ENCODE measurements at places on chromosomes 13 and 19.

- no peak for DNase-seq
Observed at GRCh38 chr19:41174297-41174928, 18.6 kb upstream of the CYP2S1 start.

DNA sequence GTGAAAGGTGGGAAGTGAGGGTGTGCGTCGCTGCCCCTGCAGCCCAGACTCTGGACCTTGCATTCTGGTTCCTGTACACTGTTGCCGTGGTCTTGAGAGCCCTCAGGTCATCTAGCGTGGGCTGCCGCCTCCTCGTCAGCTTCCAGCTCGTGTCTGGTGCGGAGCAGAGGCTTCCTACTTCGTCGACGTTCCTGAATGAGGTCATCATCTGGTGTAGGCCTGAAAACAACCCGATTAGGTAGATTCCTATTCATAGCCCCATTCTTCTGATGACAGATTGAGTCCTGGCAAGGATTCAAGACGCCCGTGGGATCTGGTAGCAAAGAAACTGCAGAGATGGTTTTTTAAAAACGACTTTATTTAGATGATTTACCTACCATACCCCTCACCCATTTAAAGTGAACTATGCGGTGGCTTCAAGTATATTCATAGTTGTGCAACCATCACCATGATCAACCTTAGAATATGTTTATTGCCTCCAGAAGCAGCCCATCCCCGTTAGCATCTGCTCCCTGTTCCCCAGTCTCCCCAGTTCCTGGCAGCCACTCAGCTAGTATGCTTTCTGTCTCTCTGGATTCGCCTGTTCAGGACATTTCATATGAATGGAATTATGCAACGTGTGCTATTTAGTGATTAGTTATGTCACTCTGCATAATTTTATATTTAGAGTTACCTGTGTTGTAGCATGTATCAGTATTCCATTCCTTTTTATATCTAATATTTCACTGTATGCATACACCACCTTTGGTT lies 13.8 kb downstream of the NAXD start:
- no peak for DNase-seq

DNA sequence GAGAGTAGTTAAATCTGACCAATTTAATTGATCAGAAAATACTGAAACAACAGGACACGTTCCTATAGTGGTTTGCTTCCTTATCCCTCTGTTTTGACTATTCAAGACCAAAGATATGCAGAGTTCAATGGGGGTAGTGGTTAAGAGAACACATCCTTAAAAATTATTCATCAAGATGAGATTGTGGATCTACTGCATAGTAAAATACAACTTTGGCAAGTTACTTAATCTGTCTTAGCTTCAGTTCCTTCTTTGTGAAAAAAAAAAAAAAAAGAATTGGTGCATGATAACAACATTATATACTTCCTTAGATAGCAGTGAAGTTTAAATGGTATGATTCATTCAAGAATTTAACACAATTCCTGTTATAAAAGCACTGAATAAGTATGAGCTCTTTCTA lies 552.1 kb downstream of the DCT start:
- no peak for DNase-seq

DNA sequence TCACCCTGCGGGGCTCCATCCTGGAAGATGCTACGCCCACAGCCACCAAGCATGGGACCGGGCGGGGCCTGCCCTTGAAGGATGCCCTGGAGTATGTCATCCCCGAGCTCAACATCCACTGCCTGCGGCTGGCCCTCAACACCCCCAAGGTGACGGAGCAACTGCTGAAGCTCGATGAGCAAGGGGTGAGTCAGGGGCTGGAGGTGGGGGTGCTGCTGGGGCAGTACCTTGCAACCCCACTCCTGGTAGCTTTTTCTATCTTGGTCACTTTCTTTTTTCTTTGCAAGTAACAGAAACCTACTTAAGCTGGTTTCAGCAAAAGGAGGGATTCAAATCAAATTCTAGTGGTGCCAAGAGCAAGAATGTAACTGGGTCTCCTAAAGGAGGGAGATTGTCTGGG lies 124.1 kb downstream of the DPF1 start:
- no peak for DNase-seq

DNA sequence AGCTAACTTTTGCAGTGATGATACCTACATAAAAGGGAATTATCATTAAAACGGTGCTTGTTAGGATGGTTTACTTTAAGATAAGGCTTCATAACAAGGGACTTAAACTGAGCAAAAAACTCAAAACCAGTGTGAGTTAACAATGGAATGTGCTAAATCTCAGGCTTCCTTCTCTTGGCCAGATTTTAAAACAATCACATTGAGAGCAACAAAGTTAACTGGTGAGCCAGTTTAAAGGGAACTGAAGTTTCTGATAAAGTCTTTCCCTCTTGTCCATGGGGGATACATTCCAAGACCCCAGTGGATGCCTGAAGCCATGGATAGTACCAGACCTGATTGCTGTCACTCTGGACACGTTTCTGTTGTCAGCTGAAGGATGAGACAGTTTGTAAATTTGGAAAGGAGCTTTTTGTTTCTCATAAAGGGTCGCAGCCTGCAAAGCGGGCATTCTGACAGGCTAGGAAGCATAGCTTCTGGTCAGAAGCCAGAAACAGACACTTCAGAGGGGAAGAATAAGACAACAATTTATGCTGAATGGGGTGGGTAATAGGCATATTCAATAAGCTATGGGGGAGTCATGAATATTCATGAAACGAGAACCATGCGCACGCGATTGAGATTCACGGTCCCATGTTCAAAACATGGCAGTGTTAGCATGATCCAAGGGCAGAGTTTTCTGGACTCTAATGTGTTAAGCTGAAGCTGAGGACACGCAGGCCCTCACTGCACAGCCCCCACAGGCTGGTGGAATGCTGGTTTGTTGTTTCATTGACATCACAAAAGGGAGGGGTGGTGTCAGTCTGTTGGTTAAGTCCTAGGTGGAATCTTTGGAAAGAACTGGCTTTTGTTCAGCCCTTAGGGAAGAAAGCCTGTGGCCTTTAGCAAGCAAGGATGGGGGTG lies 150.6 kb upstream of the RNF113B start:
- DNase-seq = no peak

- DNase-seq = no peak
Observed at GRCh38 chr13:107551521-107551920, 663.8 kb downstream of the LIG4 start.

Data from CD8-positive, alpha-beta memory T cell (primary cell).